ENCODE measurements at places on chromosomes 12 and 14. TPM values are rescaled to one million over a fixed set of nuclear protein-coding genes. Genes with fewer than 3 reads are reported as not detected.

- no peak for DNase-seq
These were observed 82.8 kb downstream of the BTG1 start for GRCh38 chr12:92062539-92063493.

- no peak for DNase-seq
These were observed 27.0 kb downstream of the SMOC1 start for GRCh38 chr14:69906201-69906600.

ZNF740 gene
- 10.9 TPM for total RNA-seq

GRCh38 chr12:69566603-69567002, 18.7 kb upstream of the CCT2 start:
- no peak for DNase-seq

DNA sequence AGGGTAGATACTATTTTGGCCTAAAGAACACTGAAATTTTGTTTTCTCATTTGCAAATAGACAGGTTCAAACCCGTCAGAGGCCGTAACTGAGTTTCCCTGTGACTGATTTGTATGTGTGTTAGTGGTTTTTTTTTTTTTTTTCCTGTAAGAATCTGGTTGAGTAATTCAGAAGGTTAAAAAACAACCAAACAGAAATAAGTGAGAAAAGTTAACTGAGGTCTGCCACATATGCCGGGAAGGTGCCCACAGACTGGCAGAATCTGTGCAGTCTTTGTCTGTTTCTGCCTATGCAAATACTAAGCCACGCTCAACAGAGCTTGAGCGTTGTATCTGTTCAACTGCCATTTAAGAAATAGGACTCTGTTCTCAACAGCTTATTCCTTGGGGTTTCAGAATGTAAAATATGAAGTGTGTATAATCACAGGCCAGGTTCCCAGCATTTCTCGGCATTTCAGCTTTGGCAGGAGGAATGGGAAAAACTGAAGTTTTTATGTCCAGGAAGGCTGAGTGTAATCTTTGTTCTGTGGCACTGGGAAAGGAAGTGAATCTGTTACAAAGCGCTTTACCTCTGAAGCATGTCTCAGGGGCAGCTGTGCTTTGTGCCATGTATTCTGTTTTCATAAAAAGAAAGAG, 181.9 kb downstream of the PRKCH start:
- DNase-seq, result no peak

GRCh38 chr12:106980944-106981343, 6.0 kb downstream of the MTERF2 start:
- DNase-seq, result no peak

- DNase-seq, result no peak
These were observed 8.5 kb downstream of the DHH start for GRCh38 chr12:49086116-49086515.
